PC-9 (cell line): ENCODE measurements at places on chromosomes 1 and 21.

- no peak for DNase-seq
Measured at GRCh38 chr1:154960446-154961136, 991 bp downstream of the PYGO2 start.

DNA sequence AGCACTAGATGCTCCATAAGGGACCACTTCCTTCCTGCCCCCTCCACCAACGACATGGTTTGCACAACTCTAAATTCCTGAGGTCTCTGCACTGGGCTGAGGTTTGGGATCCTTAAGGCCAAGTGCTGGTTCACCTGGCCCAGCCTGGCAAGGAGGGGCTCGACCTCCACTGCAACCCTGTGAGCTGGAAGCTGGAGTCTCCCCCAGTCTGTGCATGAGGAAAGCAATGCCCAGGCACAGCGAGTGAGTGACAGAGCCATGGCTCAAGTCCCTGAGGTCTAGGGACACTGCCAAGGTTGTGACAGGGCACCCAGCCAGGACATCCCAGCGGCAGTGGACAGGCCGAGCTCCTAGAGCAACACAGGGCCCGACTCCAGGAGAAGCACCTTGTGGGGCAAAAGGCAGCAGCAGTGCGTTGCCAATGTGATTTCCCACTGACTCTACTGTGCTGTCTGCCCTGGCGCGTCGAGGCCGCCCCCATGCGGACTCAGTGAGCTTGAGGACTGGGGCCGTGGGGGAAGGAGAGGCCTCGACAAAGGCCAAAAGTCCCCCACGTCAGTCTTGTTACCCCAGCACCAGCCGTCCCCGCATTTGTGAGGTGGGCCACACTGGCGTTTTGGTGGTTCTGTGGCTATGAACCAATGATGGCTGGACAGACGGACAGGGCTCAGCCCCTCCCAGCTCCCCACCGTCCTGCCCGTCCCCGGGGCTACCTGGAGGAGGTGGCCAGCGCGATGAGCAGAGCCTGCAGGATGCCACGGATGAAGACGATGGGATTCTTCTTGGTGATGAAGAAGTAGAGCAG, 30.0 kb downstream of the PODN start:
- no peak for DNase-seq

DNA sequence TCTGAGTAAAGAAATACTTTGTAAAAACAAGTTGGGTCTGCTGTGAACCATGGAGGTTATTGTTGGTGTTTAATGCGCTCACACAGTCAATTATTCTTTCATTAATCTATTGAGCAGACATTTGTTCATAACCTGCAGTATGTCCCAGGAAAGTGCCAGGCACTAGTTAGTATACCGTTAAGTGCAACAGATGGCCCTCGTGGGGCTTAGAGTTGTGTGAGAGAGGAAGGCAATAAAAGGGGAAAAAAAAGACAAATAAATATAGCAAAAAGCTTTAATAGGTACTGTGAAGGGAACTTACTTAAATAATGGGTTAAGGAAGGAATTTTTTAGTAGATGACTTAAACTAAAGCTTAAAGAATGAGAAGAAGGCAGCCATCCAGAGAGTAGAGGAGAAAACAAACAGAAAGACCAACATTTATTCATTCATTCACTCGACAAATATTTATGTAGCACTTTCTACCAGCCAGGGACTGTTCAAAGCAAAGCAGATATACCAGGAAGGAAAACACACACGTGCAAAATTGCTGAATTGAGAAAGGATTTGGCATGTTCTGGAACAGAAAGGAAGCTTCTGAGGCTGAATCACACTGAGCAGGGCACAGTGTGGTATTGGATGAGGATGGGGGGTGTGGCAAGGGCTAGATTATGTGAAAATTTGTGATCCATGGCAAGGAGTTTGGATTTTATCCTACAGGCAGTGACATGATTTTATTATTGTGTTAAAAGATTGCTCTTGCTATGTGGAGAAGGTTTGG, 296.1 kb upstream of the SGIP1 start:
- no peak for DNase-seq

DNA sequence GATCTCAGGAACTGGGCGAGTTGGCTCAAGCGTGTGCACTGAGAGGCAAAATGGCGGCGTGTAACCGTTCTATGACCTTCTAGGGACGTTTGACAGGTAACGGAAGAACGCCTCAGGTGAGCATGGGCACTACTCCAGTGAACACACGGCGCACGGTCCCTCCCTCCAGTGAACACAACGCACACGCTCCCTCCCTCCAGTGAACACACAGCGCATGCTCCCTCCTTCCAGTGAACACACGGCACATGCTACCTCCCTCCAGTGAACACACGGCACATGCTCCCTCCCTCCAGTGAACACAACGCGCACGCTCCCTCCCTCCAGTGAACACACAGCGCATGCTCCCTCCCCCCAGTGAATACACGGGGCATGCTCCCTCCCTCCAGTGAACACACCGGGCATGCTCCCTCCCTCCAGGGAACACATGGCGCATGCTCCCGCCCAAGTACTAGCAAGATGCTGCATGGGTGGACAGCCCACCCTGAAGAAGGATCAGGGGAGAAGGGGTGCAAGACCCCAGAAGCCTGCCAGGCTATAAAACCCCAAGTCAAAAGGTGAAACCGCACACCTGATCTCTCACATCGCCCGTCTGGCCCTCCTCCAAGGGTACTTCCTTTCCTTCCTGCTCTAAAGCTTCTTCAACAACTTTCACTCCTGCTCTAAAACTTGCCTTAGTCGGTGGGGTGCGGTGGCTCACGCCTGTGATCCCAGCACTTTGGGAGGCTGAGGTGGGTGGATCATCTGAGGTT, 3.5 kb downstream of the C1orf159 start:
- DNase-seq, result no peak

- no peak for DNase-seq
Measured at GRCh38 chr1:109301874-109302273, 4.9 kb downstream of the MYBPHL start.

GRCh38 chr1:240610636-240611035, 1.3 kb downstream of the GREM2 start:
- no peak for DNase-seq

DNA sequence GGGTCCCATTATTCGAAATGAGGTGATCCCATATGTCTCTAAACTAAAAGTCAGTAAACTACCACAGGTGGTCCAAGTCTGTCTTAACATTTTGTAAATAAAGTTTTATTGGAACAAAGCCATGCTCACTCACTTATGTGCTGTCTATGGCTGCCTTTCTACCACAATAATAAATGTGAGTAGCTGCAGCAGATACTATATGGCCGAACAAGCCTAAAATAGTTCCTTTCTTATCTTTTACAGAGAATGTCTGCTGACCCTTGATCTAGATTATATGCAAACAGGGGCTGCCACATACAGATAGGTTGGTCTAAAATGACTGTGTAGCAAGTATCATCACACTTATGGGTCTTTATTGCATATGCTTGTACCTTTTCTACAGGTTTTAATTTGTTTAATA, 140.0 kb downstream of the VAV3 start:
- DNase-seq, result no peak

DNA sequence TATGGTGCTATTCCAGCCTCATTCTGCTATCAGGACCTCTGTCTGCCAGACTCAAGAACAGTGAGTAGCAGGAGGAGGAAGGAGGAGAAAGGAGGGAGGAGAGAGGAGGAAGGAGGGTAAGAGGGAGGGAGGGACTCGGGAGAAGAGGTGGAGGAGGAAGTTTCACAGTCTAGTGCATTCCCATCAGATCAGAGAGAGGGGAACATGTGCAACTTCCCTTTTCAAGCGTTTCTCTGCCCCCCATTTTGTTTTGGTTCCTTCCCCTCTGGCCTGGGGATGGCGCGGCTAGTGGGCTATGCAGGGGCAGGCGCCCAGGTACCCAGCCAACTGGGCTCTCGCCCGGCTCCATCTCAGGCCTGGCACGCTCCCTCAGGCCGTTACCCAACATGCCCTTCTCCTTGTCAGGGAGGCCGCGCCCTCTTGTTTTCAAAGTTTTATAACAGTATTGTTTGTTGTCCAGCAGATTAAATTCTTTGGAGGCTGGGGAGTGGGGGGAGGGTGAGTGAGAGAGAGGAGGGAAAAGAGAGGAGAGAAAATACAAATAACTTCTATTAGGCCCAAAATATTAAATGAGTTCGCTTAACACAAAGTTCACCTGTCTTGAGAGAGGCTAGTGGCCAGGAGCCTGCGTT, 56.0 kb downstream of the CD46 start:
- no peak for DNase-seq

GRCh38 chr1:8562881-8563865, 245.3 kb downstream of the SLC45A1 start:
- DNase-seq, result no peak

GRCh38 chr1:1763657-1764621, 14.3 kb downstream of the NADK start:
- peak; percentile 78 for DNase-seq

- DNase-seq, result no peak
Measured at GRCh38 chr1:112140743-112141142, 151.3 kb upstream of the KCND3 start.

GRCh38 chr1:108815566-108815965, 41.3 kb downstream of the AKNAD1 start:
- peak; percentile 33 for DNase-seq

GRCh38 chr1:17529381-17529780, 10.1 kb upstream of the ARHGEF10L start:
- peak; percentile 69 for DNase-seq

- DNase-seq, result peak; percentile 83
Measured at GRCh38 chr1:51616903-51617708, at the start of gene OSBPL9. Gene OSBPL9, plus strand, starts transcription at chr1:51617092. Its CDS starts 19 bp downstream, at chr1:51617111.

DNA sequence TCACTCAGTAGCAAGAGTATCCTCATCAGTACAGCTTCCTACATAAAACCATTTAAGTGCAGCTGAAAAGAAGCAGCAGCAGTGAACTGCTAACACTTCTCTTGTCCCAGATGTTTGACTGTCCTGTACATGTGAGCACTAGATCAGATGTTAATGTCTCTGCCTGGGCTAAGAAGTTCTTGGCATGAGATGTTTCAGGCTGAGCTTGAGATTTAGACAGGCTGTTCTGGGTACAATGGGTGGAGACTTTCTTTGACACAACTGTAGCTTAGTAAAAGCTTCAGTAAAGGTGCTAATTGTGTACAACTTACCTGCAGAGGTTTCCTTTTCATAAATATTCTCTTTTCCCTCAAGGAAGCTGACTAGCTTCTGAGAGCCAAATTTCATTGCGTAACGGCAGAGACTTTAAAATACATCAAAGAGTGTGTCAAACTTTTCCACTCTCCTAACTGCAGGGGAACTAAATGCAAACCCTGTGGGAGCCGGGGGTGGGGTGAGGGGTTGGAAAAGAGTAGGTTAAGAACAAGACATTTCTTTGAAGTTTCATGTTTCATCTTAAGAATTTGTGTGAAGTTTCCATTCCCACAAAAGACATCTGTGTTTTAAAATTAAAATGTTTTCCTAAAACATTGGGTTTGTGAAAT, 82.1 kb upstream of the CCDC190 start:
- DNase-seq, result no peak

- no peak for DNase-seq
Measured at GRCh38 chr1:112386731-112387346, 9.2 kb upstream of the CTTNBP2NL start.

DNA sequence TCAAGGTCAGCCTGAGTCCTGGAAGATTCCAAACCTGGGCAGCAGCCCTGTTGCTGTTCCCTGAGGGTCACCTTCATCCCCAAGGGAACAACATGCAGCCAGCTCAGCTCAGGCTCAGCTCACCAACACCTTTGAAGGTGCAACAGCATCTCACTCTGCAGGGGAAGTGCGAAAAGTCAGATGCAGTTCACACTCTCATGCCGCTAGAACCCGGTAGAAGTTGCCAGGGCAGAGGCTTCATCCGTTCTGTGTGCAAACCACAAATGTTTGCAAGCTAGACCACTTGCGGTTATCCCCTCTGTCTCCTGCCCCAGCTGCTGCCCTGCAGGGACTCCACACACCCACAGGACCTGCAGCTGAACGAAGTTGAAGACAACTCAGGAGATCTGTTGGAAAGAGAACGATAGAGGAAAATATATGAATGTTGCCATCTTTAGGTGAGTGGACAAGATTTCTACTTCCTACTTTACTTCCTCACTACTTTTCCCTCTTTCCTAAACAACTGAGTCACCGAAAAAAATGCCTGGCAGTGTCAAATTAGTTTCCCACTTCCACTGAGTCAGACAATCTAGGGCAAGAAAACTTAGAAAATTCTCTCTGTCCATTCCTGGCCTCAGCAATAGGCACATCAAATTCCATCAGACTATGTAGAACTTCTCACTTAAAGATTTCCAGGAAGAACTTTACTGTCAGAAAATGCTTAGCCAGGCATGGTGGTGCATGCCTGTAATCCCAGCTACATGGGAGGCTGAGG, 1.8 kb upstream of the FCRL6 start:
- no peak for DNase-seq

DNA sequence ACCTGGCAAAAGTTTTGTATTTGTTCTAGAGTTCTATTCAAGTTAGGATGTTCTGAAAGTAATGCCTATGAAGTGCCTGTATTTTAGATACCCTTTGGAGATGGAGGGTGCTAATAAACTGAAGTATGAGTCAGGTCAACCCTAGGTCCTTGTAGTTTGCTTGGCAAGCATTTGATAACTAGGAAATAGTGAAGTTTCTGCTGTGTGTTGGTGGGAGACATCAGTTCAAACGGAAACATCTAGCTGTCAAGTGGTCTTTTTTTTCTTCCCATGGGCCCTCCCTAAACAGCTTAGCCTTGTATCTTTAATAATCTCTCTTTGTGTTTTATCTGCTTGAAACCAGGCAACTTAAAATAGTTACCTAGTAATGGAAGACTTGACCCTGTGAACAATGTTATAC, 4.5 kb downstream of the MRPS6 start:
- no peak for DNase-seq

DNA sequence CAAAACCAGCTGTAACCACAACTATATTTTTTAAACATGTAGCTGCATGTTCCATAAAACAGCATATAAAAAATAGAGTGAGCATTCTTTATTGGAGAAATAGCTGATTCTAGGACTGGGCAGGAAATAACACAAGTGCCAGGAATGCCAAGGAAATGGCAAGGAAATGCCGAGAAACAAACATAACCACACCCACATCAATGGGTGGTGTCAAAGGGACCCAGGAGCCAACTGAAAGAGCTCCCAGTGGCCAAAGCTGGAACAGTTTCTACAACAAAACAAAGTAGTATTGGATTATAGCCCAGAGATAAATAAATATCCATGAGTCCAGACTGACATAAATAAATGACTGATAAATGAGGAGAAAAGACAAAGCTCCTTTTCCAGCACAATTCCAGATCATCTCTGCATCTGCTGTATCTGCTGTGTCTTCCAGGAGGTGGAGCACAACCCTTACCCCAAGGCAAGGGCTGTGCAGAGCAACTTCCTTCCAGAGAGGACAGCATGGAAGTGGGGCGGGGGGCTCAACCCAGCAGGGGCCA, 28.1 kb downstream of the ADARB1 start:
- peak; percentile 57 for DNase-seq

- DNase-seq, result no peak
Measured at GRCh38 chr1:25502957-25503356, 40.4 kb upstream of the LDLRAP1 start.

DNA sequence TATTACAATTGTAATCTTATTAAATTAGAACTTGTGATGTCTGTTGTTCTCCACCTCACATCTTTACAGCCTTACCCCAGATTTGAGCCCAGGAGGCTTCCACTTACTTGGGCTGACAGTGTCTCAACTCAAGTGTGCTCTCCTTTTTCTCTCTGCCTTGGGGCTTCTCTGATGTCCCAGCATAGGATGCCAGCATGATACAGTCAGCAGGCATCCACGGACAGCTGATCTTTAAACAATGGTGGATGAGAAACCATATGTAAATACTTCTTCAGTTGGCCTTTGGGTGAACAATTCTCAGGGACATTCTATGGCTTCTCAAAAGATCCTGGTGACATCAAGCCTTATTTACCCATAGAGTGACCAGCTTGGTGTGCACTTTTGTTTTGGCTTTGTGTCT, 107.6 kb upstream of the GORAB start:
- no peak for DNase-seq
